ENCODE measurements at places on chromosomes 3 and 15.

DNA sequence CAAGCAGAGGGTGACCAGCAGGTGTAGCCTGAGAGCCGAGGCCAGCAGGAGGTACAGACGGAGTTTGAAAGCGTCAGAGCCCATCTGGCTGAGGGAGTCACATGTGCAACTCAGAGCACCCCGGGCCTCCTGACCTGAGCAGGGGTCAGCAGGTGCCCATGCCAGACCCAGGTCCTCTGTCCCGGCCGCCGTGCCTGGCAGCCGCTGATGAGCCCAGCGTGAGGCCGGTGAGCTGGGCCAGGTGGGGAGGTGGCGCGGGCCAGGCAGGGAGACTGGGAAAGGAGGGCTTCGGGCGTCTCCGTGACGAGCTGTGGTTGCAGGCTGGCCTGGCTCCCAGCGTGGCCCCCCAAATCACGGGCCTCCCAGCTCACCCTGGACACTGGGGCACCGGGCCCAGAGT lies 130.9 kb downstream of the CHSY1 start:
- no peak for DNase-seq

DNA sequence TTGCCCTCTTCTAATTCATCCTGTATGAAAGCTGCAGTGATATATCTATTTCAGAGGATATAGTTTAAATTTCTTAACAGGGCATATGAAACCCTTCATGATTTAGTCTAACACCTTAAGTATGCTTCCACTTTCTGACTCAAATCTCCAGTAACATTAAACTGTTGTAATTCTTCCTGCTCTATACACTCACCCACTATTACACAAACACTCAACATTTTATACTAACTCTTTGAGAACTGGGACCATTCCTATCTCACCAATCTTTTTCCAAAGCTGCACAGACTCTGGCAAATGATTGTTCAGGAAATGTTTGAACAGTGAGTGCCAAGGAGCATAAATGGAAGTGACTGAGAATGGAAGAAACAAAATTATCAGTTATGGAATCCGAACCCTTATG lies 560.4 kb upstream of the DPPA4 start:
- DNase-seq = no peak

DNA sequence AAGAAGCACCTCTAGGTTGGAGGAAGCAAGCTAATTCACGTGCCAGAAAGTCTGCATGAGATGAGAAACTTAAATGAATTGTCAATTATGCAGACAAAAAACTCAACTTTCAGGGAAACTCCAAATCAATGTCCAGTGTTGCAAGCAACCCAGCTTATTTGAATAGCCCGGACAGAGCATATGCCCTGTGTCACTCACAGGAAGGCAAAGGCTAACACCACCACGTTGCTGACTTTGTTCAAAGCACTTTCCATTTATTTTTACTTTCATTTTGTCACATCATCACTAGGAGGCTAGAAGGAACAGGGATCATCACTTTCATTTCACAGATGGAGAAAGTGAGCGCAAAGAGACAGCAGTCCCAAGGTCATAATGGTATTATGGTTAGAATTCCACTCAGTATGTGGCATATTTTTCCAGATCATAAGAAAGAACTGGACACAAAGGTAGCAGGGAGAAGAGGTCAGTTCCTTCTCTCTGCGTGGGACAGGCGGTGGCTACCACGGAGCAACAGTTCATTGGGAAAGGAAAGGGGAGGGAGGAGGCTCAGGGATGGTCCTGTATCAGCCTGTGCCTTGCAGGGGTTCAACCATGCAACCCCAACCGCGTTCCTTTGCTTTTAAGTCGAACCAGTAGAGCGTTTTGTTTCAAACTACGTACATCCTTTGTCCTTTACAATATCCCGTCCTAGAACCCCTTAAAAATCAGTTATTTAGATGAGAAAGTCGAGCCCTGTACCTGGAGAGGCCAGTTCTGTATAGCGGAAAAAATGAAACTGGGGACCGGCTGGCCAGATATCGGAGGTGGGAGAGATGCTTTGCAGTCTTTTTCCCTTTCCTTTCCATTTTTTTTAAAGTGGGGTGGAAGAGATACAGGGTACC lies 1.1 kb downstream of the HEG1 start:
- no peak for DNase-seq

DNA sequence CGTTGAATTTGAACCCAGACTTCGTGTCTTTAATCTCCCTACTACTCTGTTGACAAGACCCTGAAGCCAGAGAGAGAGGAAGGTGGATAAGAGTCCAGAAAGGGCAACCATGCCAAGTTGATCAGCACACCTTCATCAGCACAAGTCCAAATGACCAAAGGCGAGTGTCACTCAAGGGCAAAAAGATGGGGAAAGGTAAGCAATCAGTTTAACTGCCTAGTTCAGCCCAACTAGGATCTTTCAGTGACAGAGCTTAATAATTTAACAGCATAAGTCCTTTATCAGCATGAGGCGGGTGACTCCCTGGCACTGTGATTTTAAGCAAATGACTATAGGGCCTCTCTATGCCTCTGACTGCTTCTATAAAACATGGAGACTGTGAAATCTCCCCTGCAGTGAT lies 6.2 kb downstream of the SUCLG2 start:
- no peak for DNase-seq

- DNase-seq = no peak
Observed at GRCh38 chr15:72415304-72415703, 17.2 kb downstream of the TMEM202 start.

DNA sequence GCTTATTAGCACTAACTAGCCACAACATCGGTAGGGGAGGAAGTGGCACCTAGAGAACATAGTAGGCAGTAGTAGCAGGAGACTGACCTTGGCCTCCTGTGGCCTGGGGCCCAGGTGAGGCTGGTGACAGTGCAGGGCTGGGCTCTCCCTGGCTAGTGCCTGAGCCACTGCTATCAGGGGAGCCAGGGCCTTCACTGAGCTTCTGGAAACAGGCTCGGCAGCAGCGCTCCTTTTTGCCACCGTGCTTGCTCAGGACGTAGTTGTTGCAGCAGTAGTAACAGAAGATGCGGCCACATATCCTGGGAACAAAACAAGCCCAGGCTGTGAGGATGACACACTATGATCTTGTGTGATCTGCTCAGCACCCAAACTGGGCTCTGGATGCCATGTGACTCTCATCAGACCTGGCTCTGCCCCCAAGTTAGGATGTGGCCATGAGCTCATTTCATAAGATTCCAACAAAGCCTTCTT lies 15.1 kb downstream of the CXCR6 start:
- no peak for DNase-seq

GRCh38 chr3:164507886-164508285 lies 570.4 kb downstream of the SI start:
- no peak for DNase-seq

DNA sequence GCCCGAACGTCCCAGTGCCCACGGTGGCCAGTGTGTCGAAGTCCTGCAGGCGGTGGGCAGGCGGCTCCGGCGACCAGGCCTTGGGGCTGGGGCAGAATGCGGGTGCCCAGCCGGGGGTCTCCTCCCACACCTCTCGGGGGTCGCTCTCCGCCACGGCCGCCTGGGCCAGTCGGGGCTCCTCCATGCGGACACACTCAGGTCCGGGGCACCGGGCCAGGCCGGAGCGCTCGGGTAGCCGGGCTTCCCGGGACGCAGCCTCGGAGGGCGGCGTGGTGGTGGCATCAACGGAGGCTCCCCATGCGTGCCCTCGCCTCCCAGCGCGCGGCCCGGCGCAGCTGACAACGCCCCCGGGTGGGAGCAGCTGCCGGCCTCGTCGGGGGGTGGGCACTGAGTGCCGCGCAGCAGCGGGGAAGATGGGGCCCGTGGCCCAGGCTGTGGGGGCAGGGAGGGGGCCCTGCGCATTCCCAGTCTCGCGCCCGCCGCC lies 30.1 kb upstream of the CERS3 start:
- no peak for DNase-seq

DNA sequence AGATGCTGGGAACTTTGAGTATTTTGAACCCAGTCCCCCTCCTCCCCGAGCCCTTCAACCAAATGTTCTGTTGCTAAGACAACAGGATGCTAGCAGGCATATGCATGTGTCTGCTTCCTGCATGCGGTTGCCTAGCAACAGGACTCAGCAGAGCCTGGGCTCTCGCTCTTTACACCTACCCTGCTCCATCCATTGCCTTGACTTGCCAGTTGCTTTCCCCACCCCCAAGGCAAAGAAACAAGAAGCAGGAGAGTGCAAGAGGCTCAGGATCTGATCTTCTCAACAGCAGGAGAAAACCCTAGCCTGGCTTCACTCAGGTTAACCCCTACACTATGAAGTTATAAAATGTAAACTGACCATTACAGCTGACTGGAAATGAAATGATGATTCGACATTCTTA lies 393.0 kb downstream of the IGSF11 start:
- DNase-seq = no peak

- no peak for DNase-seq
Observed at GRCh38 chr15:73986055-73986775, 5.9 kb downstream of the STOML1 start.

GRCh38 chr15:84595660-84596059 lies 5.1 kb upstream of the ZSCAN2 start:
- no peak for DNase-seq

DNA sequence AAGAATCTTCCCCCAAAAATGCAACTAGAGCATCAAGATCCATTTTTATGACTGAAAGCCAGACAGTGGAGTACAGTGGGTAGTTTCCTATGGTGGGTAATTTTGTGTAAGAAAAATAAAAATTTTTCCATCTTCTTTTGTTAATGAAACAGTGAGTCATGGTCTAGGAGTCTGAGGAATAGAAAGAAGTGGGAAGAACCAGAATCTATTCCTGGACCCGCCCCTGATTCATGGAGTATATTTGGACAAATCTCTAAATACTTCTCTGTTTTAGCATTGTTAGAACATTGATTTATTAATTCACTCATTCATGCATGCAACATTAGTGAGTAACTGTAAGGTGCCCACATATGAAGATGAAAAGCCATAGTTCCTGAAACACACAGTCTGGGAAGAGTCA lies 304.5 kb upstream of the GPR149 start:
- DNase-seq = no peak

- DNase-seq = no peak
Observed at GRCh38 chr3:152518346-152518745, 249.6 kb downstream of the MBNL1 start.

Data from suprapubic skin (tissue), 4 donors.